ENCODE measurements at places on chromosomes 13 and 19.

DNA sequence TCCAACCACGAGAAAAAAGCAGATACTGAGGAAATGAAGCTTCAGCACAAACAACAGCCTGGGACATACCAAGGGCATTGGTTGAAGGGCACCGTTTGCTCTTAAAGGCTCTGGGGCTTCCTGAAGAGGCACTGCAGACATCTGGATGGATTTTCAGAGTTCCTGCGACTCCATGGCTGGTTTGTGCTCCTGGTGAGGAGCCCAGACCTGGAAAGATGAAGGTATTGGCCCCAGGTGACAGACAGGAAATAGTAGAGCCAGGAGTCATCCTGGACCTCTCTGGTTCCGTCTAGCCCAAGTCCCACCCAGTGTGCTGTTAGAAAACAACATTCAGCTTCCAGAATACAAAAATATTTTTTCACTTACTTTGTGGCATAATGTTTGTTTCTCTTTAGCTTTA lies 6.3 kb downstream of the IL17D start:
- DNase-seq, result no peak

- no peak for DNase-seq
Observed at GRCh38 chr13:65508338-65508737, 1721.8 kb downstream of the PCDH9 start.

GRCh38 chr19:532561-533363 lies 1.2 kb downstream of the CDC34 start:
- peak; percentile 29 for DNase-seq

- no peak for DNase-seq
Observed at GRCh38 chr19:29378543-29379080, 147.2 kb upstream of the VSTM2B start.

GRCh38 chr13:22538400-22538799 lies 642.4 kb upstream of the SGCG start:
- no peak for DNase-seq

- no peak for DNase-seq
Observed at GRCh38 chr13:32028711-32029110, 2.9 kb upstream of the FRY start.

DNA sequence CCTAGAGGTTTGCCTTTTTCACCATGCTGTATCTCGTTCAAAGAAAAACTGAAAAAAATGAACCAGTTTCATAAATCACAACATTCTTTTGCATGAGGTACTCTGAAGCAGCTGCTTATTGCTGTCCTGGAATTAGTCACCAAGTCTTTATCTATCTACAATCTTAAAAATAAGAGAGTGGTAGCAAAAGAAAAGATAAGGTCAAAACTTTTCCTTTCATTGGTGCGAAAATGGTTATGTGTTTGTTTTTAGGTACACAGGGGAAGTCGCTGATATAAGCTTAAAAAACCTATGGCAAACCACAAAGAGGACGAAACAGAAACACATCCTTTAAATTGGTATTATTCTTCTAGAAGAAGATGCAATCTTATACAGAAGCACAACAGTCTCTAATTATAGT lies 20.7 kb downstream of the OBI1 start:
- no peak for DNase-seq

- DNase-seq, result no peak
Observed at GRCh38 chr13:67643516-67644055, 413.4 kb upstream of the PCDH9 start.

- no peak for DNase-seq
Observed at GRCh38 chr19:28489126-28489660, 723.8 kb downstream of the UQCRFS1 start.

DNA sequence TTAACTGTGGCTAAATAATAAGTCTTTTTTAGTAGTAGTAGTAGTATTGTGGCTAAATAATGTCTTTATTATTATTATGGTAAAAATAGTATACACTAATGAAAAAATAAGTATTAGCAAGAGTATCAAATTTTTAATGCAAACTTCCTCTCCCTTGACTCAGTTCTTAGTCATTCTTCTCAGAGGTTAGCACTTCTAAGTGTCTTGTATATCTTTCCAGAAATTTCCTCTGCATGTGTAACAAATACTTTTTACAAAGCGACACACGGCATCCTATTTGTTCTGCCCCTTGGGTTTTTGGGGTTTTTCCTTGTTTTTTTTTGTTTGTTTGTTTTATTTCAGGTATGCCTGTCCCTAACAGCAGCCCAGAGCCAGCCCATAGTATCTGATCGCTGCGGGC lies 20.9 kb downstream of the SIN3B start:
- no peak for DNase-seq

DNA sequence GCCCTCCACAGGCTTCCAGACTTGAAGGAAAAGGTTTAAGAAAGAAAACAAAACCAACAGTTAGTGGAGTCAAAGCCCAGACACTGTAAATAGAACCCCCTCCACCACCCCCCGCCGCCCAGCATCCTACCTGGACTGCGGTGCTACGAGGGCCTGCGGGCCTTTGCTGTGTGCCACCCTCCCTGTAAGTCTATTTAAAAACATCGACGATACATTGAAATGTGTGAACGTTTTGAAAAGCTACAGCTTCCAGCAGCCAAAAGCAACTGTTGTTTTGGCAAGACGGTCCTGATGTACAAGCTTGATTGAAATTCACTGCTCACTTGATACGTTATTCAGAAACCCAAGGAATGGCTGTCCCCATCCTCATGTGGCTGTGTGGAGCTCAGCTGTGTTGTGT lies 6.3 kb upstream of the GARIN5A start:
- no peak for DNase-seq

GRCh38 chr13:95455782-95456181 lies 96.7 kb upstream of the CLDN10 start:
- no peak for DNase-seq

DNA sequence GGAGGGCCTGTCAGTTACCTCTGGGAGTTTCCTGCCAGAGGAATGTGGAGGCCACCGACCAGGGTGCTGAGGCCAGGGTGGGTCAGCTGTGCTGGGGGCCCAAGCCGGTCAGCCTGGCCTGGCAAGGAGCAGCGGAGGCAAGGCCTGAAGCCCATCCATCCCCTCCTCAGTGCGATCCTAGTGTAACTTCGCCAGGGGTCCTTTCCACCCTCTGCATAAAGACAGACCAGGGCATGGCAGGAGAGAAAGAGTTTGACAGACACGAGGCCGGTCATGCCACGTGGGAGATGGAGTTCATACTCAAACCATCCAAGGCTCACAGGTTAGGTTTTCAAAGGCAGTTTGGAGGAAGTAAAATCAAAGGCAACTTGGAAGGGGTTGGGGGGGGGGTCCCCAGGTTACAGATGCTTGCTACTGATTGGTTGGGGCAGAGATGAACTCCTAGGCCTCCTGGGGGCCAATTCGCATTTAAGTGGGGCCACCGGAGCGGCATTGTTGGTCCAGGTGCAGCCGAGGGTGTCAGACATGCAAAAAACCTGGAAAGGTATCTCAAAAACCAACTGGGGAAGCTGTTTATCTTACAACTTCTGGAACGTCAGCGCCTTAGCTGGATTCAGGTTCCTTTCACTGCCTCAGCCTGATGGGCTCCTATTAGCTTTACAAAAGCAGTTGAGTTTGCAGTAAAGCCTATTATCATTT lies 36.8 kb upstream of the DPRX start:
- no peak for DNase-seq

- no peak for DNase-seq
Observed at GRCh38 chr13:28621449-28621848, 37.5 kb upstream of the POMP start.

DNA sequence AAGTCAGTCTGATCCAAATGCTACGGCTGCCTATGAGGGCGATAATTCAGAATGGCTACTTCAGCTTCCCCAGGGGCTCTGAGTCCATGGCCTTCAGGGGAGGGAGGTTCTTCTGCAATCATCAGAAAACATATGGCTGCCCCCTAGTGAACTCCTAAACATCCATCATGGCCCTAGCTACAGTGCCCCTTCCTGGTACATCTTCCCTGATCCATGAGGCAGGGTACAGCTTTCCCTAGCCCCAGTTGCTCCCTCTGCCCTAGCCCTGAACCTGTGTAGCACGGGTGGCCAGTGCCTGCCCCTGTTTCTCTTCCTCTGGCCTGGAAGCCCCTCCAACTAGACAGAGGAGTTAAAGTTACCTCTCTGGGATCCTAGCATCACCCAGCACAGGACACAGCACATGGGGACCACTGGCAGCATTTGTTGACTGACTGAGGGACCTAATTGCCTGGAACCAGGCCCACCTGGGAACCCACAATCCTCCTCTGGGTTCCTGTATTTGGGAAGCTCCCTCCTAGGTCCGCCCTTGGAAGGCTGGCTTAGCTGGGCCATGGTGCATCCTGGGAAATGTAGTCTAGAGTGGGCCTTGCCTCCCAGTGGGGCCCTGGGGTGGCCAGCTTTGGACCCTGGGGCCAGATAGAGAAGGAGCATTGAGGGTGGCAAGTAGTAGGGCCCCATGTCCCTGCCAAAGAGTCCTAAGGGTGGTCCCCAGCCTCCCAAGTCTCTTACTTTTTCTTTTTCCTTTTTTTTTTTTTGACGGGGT lies 17.7 kb upstream of the SEMA6B start:
- no peak for DNase-seq

GRCh38 chr13:25466880-25467279 lies 95.1 kb downstream of the ATP8A2 start:
- DNase-seq, result no peak

GRCh38 chr19:51458899-51459505 lies 748 bp upstream of the SIGLEC8 start:
- DNase-seq, result no peak

- DNase-seq, result peak; percentile 24
Observed at GRCh38 chr19:10412257-10412977, 7.9 kb upstream of the PDE4A start.

GRCh38 chr13:92807353-92807752 lies 419.3 kb upstream of the GPC6 start:
- DNase-seq, result no peak

DNA sequence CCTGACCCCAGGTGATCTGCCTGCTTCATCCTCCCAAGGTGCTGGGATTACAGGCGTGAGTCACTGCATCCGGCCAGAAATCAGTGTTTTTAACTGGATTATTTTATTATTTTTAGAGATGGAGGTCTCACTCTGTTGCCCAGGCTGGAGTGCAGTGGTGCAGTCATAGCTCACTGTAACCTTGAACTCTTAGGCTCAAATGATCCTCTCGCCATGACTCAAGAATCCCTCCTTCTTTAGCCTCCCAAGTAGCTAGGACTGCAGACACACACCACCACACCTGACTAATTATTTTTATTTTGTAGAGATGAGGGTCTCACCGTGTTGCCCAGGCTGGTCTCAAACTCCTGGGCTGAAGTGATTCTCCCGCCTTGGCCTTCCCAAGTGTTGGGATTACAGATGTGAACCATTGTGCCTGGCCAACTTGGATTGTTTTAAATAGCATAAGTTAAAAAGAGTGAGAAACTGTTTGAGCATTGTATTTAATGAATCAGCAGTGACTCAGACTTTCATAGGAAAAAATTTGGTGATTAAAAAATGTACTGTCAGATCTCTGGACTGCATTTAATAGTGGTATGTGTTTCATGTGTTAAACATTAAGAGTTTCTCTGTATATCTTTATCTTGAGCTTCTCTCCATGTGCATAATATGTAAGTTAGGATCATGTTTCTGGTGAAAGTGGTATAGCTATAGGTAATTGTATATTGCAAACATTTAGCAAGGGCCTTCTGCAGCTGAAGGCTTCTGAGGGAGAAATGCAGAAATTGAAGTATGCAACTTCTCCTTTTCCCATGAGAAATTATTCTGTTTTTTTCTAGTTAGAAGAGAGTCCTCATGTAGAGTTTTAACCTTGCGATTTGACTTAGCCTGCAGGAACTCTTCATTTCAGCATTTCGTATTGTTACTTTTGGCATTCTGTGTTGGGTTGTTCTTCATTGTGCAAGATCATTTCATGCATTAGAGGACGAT lies 121.2 kb downstream of the PCCA start:
- no peak for DNase-seq

GRCh38 chr19:1017115-1017905 lies 3.6 kb downstream of the TMEM259 start:
- no peak for DNase-seq

GRCh38 chr13:110454227-110454859 lies 107.2 kb downstream of the RAB20 start:
- DNase-seq, result no peak

DNA sequence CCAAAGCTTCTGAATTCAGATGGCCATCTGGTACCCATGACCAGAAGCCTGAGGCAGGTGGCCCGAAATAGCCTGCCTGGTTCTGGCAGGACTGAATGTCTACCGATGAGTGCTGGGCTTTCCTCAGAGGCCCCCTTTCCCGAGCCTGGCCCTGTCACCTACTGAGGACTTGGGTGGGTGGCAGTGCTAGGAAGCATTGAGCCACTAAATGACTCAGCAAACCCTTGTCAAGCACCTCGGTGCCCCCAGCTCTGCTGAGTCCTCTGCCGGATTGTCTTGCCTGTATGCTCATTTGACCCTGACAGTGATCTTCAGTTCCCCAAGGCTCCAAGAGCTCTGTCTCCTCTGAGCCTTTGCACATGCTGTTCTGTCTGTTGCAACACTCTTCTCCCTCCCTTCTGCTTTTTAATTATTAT lies 17.9 kb downstream of the PPP1R37 start:
- DNase-seq, result no peak

DNA sequence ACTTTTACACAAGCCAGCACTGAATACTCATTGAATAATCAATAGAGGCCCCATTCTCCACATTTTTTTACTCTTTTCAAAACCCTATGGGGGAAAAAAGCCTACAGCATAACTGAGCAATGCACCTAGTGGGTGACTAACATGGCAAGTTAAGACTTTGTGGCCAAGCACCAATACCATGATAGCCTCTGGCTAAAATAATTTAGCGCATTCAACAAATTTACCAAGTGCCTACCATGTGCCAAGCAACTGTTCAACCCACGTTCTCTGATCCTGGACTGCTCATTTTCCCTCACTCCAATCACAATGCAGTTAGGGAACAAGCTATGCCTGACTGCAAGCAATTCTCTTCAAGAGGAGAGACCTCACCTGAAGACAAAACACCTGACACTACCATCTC lies 3.0 kb downstream of the ANKRD10 start:
- no peak for DNase-seq

- no peak for DNase-seq
Observed at GRCh38 chr13:42394361-42394708, 122.4 kb downstream of the AKAP11 start.

DNA sequence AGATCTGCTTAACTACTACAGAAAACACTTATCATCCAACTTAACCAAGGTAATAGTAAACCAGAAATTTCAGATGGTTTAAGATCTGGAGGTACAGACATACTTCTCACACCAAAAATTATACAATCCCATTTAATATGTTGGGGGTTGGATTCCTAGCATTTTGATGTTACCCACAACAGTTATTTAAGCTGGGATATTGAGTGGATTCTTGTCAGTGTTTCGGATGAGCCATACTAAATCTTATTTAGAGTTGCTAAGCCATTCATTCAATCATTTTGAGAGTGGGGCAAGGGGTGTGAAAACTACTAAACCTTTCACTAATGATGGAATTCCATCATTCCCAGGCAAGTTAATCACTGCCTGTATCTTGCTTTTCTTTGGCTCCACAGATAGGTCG lies 40.6 kb downstream of the KATNAL1 start:
- no peak for DNase-seq

Measured in CD4-positive, alpha-beta T cell treated with Interleukin-6 at 100 ng/mL for 8 hours (primary cell).